Heart right ventricle (tissue), 16 donors: ENCODE measurements at places on chromosomes 2 and 18.

DNA sequence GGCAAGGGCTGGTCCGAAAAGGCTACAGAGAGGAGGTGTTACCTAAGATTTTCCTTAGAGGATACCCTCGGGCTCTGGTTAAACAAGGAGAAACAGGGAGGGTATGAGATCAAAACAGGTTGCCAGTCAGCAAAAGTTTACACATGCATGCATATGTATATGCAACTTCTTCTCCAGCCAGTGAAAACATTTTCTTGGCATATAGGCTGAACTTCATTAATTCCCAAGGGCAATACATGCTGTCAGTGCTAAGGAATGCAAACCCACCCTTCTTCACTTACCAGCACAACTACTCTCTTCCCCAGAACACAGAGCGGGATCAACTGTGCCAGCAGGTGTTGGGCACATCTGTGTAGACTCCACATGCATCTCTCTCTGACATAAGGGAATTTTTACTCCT, 176.0 kb downstream of the GFPT1 start:
- no peak for DNase-seq

DNA sequence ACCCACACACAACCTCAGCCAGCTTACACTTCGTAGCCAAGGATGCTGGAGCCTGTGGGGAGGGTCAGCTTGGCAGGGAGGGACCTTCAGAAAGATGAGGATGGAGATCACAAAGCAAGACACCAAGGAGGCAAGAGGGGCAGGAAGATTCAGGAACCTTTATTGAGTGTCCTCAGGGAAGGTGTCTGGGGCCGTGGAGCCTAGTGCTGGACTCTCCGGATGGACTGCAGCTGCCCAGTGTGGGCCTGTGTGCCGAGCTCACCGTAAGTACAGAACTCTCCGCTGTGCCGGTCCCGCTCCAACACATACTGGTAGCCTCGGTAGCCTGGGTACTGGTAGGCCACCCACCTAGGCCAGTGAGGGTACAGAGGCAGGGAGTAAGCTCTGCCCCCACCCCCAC, 3.2 kb downstream of the CRYBA2 start:
- DNase-seq: no peak

- DNase-seq: no peak
Measured at GRCh38 chr2:198273660-198274059, 469.3 kb downstream of the PLCL1 start.

GRCh38 chr2:227816507-227817294, 3.1 kb downstream of the CCL20 start:
- no peak for DNase-seq

GRCh38 chr2:20327370-20327769, 23.3 kb downstream of the PUM2 start:
- DNase-seq: no peak

DNA sequence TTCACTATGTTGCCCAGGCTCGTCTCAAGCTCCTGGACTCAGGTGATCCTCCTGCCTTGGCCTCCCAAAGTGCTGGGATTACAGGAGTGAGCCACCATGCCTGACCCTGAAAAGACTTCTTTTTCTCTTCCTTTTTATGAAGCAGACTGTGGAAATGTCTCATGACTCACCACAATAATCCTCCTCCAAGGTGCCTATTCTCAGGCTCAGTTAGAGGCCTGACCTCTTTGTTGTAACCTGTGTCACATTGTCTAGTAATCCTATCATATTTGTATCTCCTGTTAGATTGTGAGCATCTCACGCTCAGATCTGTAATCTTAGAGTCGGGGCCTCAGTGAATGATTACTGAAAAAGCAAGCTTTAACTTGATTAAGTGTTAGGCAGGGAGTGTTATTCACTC, 18.3 kb upstream of the TAF4B start:
- DNase-seq: no peak

DNA sequence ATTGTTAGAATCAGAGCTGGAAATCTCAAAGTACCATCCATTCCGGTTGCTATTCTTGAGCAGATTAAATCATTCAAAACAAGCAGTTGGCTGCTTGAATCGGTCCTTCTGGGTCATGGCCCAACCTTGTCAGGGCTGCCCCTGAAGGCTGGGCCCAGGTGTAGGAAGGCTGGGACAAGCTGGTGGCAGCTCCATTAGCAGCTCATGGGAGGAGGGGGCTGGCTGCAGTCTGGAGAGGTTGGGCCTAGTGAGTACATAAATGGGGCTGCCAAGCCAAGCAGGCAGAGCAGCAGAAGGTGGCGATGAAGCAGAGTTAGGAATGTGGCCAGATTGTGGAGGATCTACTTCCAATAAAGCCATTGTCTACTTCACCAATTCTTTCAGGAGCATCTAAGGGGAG, 81.4 kb downstream of the ADCYAP1 start:
- no peak for DNase-seq

GRCh38 chr18:37838083-37838482, 272.5 kb upstream of the CELF4 start:
- no peak for DNase-seq

DNA sequence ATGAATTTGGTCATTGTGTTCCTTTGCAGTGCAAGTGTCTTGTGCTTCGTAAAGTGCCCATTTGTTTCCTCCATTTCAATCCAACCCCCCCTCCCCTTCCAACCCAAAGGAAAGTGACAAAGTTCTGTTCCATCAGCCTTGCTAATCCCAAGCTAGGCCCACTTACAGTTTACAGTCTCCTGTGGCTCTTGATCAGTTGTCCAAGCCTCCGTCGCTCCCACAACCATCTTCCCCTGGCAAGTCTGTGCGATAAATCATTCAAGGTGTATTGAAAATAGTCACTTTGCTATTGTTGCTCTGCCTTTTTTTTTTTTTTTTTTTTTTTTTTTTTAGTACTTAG, 6.5 kb downstream of the POU3F3 start:
- DNase-seq: no peak
